ENCODE measurements at places on chromosomes 7 and 10. TPM values are rescaled to one million over a fixed set of nuclear protein-coding genes. Genes with fewer than 3 reads are reported as not detected.

DNA sequence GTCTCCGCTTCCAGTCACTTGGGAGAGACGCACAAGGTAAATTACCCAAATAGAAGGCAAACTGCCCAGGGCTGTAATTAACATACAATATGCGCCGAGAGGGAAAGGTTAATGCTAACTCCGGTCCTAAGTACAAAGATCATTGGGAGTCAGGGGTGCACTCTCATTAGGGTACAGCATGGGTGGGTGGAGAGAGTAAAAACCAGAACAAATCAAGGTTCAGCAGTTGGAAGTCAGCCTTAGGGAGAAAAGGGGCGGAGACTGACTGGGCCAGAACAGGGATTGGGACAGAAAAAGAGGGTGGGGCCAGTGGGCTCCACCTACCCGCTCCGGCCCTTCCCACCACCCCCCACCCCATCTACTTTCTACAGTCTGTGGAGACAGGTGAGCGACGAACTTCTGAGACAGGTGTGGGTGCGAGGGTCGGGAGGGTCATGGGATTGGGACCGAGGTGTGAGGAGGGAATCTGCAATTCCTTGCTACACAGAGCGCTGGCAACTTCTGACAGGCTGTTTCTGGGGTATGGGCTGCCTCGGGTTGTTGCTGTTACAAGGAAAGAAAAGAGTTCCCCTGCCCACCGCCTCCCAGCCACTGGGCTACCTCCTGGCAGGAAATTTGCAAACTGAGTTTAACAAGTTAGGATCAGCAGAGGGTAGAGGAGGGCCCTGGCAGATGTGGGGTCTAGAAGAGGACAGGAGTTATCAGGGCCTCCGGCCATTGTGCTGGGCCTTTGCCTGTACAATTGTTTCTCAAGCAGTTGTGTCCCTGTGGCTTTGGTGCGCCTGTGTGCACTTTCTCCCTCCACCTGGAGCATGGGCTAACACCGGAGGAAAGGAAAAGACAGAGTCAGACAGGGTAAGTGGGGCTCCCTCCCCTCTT is at the start of gene TMEM139:
Gene TMEM139, plus strand, starts transcription at position 368 of the 879 bp plus-strand sequence. CDS start 1,000 bp downstream, outside the sequence.
- peak; percentile 91 for DNase-seq

LRRC61 gene
- 13.1 TPM for total RNA-seq

- no peak for DNase-seq
Measured at GRCh38 chr7:38215115-38215514, 37.1 kb downstream of the STARD3NL start.

ABCB1 gene
- total RNA-seq, result 30.6 TPM

DNA sequence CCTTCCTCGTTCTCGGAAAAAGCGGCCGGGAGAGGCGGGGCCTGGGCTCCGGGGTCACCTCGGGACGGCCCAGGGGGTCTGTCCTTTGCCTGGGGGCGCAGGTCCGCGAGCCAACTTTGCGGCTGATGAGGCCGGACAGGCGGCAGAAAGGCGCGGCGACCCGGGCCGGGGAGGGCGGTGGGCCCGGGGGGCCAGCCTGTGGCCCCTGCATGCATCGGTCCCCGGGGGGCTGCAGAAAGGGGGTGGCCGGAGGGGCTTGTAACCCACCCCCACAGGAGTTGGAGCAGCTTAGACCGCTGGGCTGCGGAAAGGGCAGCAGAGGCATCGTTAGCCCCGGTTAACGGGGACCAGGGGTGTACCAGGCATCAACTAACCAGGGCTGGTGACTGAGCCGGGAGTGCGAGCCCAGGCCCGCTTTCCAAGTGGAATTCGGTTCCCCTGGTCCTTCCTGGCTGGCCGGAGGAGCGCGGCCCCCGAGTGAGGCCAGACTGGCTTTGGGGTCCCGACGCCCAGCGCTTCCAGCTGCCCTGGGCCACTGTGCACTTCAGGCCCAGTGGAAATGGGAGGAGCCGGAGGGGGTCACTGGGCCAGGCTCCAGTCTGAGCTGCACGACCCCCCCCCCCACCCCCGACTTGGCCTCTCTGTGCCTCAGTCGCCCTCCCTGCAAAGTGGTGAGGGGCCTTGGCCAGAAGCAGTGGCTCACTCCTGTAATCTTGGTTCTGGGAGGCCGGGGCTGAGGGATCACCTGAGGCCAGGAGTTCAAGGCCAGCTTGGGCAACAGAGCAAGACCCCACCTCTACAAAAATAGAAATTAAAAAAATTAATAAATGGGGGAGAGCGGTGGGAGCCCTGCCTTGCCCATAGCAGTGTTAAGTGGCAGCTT is 919 bp downstream of the SLC29A4 start:
- no peak for DNase-seq

DNA sequence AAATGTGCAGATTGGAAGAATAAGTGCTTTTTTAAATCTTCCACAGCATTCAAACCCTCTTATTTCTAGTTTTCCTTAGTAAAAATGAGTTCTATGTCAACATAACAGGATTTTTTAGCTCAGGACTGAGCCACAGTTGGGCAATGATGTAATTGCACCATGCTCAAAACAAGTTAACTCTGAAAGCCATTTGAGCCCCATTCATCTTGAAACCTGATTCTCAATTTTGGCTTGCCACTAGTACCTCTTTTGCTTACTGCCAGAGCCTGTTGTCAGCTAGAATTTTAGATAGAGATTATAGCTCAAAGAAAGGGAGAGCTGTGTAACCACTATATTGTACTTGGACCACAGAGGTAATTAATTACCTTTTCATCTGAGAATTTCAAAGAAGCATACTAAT is 1028.5 kb upstream of the PHF14 start:
- no peak for DNase-seq

GRCh38 chr7:105594034-105594433 is 12.7 kb upstream of the EFCAB10 start:
- peak; percentile 29 for DNase-seq

GRCh38 chr7:132004529-132004928 is 448.1 kb upstream of the PODXL start:
- DNase-seq, result no peak

NODAL gene
- not detected for total RNA-seq

DNA sequence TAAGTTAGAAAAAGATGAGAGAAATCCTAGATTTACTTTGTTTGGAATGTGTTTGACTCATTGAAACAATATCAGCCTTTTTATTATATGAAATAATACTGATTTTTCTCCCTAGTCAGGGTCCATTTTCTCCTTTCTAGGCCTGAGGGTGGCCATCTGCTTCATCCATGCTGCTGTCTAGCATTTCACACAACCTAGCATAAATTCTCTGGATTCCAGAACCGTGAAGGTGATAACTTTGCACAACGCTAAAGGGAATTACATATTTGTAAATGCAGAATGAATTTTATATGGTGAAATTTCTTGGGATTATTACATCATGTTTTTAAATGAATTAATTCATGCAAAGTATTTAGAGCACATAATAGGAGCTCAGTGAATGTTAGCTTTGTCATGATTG is 505.1 kb downstream of the INHBA start:
- DNase-seq, result no peak

DNA sequence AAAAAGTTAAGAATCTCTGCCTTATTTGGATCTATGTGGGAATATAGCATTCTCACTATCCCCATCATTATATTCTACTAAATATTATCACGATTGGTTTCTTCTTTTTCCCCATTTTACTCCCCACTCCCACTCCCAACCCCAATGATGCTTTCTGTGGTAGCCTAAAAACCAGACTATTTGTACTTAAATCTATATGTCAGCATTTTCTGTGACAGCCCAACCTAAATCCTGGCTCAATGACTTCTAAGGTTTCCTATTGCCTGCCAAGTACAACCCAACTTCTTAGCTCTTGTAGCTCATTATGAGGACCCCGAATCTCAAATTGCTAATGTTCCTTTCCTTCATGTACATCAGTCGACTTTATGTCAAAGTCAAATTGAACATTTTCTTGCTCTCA is 598.6 kb downstream of the XPNPEP1 start:
- DNase-seq, result no peak

OIT3 gene
- total RNA-seq, result 28.2 TPM

GRCh38 chr10:95588025-95588424 is 26.9 kb upstream of the SORBS1 start:
- DNase-seq, result no peak

RAMP3 gene
- total RNA-seq, result 3.6 TPM

DNA sequence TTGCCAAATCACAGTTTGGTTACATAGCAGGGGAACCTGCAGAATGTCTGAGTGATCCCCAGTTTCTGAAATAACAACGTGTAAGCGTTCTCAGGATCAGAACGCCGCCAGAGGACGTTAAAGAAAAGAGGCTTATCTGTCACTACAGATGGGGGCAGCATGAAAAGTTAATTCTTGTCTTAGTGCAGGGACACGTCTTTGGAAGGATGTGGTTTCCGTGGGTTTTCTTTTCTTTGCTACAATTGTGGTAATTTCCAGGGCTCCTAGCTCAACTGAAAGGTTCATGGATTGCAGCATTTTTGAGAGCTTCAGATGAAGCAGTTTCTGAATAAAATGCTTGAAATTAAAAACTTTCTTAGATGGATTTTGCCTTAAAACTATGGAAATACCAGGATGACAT is 106.6 kb downstream of the PRKCQ start:
- DNase-seq, result no peak

VSTM2A gene
- total RNA-seq, result not detected

DNA sequence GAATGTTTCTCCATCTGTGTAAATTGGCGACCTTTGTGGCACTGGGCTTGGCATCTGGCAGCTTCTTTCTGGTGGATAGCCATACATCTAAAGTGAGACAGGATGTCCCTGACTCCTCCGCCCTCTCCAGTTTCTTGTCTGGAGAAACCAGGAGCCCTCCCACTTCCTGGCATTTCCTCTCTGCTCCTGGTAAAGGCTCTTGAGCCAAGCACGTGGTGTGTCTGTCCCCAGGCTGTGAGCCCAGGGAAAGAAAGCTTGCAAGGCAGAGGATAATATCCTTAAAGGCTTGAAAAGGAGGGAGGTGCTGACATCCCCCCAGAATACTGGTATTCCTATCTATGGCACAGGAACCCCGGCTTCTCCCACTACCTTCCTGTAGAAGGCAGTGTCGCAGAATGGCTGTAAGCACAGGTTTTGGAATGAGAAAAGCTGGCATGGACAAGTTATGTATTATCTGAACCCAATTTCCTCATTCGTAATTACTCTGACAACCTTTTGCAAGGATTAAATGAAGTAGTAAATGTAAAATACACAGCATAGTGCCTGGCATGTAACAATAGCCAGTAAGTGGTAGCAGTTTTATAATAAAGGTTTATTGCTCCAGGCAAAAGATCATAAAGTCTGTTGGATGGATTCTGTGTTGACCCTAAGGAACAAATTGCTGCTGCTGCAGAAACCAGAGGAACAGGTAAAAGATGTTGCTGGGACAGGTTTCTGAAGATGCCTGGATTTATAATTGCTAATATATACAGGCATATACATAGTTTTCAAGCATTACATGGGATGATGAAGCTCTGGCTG is 11.8 kb upstream of the ACSL5 start:
- DNase-seq, result no peak

GRCh38 chr7:55501611-55502010 is 70.7 kb downstream of the VOPP1 start:
- DNase-seq, result no peak

DNA sequence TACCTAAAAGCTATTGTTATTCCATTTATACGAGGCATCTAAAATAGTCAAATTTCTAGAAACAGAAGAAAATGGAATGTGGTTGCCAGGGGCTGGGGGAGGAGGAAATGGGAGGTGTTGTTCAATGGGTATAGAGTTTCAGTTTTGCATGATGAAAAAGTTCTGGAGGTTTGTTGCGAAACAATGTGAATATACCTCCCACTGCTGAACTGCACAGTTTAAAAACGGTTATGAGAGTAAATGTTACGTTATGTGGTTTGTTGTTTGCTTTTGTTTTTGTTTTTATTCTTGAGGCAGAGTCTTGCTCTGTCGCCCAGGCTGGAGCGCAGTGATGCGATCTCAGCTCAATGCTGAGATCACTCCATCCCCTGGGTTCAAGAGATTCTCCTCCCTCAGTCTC is 64.9 kb upstream of the NRBF2 start:
- no peak for DNase-seq

GRCh38 chr7:40299097-40299496 is 164.3 kb downstream of the SUGCT start:
- DNase-seq, result no peak

CHCHD3 gene
- total RNA-seq, result 16.5 TPM

DNA sequence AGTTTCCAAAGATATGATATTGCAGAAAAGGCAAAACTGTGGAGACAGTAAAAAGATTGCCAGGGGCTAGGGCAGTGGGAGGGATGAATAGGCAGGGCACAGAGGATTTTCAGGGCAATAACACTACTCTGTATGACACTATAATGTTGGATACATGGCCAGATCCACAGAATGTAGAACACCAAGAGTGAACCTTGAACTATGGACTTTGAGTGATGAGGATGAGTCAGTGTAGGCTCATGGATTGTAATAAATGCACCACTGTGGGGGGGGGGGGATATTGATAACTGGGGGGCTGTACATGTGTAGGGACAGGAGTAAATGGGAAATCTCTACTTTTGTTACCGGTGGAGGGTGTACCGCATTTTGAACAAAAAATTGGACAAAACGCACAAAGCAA is 77.4 kb downstream of the ALOX5 start:
- DNase-seq, result no peak

GRCh38 chr7:101779267-101779666 is 38.2 kb upstream of the CUX1 start:
- no peak for DNase-seq
